AML-193 (cell line): ENCODE measurements at places on chromosomes 5 and 9.

- DNase-seq = no peak
Observed at GRCh38 chr5:112983363-112983762, 6.8 kb downstream of the DCP2 start.

DNA sequence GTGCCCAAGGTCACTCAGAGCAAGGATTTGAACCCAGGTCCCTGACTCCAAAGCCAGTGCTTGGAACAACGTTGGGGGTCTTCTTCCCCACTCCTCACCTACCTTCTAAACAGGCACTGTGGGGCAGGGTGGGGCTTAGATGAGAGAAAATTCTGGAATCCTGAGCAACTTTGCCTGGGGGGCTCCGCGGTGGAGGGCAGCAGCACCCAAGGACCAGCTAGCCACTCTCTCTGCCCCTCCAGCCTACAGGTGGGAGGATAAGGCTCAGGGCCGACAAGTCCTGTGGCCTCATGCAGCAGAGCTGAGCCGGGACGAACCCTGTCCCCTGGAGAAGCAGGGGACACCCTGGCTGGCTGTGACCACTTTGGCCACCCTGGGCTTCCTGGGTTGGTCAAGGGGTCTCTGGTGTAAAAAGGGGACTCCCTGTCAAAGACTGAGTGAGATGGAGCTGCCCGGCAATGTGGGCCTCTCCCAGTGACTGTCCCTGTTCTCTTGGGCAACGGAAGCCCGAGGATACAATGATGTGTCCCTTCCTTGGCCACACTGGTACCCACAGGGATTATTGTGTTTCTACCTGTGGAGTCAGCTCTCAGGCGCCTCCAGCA is 26.5 kb downstream of the CEL start:
- no peak for DNase-seq

GRCh38 chr5:57887851-57888621 is 405.4 kb upstream of the ACTBL2 start:
- no peak for DNase-seq

- DNase-seq = no peak
Observed at GRCh38 chr5:108687595-108688200, 60.0 kb upstream of the FER start.

- no peak for DNase-seq
Observed at GRCh38 chr5:122297587-122298298, 14.3 kb upstream of the SNCAIP start.

- DNase-seq = no peak
Observed at GRCh38 chr5:75048457-75048953, 3.9 kb downstream of the GCNT4 start.

GRCh38 chr5:16082053-16082452 is 97.5 kb downstream of the MARCHF11 start:
- DNase-seq = no peak

DNA sequence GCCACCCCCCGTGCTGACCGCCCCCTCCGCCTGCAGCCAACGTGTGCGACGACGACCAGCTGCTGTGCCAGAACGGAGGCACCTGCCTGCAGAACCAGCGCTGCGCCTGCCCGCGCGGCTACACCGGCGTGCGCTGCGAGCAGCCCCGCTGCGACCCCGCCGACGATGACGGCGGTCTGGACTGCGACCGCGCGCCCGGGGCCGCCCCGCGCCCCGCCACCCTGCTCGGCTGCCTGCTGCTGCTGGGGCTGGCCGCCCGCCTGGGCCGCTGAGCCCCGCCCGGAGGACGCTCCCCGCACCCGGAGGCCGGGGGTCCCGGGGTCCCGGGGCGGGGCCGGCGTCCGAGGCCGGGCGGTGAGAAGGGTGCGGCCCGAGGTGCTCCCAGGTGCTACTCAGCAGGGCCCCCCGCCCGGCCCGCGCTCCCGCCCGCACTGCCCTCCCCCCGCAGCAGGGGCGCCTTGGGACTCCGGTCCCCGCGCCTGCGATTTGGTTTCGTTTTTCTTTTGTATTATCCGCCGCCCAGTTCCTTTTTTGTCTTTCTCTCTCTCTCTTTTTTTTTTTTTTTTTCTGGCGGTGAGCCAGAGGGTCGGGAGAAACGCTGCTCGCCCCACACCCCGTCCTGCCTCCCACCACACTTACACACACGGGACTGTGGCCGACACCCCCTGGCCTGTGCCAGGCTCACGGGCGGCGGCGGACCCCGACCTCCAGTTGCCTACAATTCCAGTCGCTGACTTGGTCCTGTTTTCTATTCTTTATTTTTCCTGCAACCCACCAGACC is 80.2 kb downstream of the NTNG2 start:
- no peak for DNase-seq

DNA sequence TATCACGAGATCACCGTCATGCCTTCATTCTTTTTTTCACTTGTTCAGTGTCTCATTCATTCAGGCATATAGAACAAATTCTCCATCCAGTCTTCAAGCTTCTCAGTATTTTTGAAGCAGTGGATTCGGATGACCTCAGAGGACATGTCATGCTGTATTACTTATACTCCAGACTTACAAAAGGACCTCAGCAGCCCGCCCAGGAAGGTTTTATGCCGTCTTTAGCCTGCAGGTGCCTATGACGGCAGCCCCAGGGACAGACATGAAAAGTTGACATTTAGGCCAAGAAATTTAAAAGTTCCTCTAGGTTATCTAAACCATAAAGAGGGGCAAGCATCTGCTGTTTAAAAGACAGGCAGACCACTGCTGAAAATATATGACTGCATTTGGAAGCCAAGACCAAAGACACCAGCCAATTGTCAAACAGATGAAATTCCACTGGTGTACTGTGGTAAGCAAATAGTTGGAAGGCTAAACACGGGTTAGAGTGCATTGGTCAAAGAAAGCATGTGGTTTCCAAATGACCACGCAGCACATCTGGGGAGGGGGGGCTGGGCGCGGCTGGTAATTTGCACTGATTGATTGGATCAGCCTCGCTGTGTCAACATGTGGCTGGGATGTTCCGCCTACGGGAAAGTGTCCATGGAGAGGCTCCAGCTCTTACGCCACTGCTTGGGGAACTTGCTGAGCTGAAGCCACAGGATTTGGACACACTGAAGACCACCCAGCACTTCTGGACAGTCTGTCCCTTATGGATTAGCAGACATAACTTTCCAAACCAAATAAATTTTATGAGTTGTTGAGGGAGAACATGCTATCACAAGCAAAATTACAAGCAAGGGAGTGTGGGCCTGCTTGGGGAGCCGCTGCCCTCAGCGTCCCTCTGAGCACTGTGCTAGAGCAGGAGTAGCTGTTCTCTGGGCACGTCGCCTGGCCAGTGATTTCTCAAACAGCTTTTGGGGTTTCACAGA is 173.6 kb downstream of the FANCC start:
- no peak for DNase-seq

DNA sequence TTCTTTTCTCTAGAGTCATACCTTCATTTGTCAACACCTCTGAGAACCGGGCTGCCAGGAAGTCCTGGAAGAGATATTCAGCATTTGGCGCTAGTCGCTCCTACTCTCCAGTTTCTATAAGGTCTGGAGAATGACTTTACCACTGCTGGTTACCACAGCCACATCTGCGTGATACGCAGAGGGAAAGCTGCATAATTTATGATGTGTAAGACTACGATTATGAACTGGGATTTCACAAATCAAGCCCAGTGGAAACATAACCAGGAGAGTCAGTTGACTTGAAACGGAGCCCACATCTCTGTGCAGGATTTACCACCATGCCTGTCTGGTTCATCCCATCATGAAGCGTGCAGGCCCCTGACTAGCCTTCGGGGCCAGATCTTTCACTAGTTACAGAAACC is 72.6 kb downstream of the FGF1 start:
- DNase-seq = no peak

GRCh38 chr5:37212096-37212495 is 37.1 kb downstream of the CPLANE1 start:
- DNase-seq = no peak

- no peak for DNase-seq
Observed at GRCh38 chr5:1555011-1555807, 31.4 kb upstream of the LPCAT1 start.

GRCh38 chr5:9922719-9923118 is 292.6 kb upstream of the TAS2R1 start:
- DNase-seq = no peak

- DNase-seq = no peak
Observed at GRCh38 chr9:109812818-109813281, 32.9 kb downstream of the PALM2AKAP2 start.

DNA sequence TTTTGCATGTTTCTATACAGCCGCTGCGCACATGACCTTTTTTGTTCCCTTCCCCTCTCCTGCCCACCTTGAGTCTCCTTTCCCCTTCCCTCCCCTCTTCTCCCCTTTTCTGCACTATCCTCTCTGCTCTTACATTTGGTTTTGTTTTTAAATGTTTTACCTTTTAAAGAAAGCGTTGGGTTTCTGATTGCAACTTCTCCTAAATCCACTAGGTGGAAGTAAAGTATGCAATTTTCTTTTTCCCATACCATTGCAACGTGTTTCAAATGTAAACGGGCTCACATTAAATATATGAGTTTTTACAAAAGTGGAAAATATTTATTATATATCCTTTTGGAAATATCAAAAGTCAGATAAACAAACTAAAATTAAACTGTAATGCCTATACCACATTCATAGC is 500.9 kb downstream of the DIRAS2 start:
- peak; percentile 37 for DNase-seq

GRCh38 chr9:121774715-121775613 is 123.5 kb downstream of the DAB2IP start:
- DNase-seq = no peak

GRCh38 chr5:156991714-156992113 is 28.7 kb upstream of the TIMD4 start:
- DNase-seq = no peak

GRCh38 chr5:142346706-142347105 is 21.9 kb upstream of the SPRY4 start:
- no peak for DNase-seq

GRCh38 chr5:75611311-75612225 is at the start of gene ANKDD1B:
Gene ANKDD1B (plus strand): TSS chr5:75611453. CDS start chr5:75611635, 182 bp downstream.
- no peak for DNase-seq

- no peak for DNase-seq
Observed at GRCh38 chr5:176131771-176132170, 106.5 kb upstream of the SIMC1 start.

DNA sequence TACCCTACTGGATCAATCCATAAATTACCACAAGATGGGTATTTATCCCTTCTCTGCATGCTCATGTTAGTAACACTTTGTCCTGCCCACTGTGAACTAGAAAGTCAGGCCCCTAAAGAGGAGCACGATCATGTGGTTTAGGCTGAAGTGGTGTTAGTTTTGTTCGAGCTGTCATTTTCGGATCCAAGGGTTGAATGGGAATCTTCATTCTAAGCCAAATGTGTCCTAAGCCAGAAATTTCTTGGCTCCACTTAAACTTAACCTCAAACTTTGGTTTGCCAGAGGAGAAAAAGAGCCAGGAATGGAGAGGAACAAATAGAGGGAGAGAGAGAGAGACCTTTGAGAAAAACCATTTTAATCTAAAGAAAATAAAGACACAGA is 837.7 kb upstream of the ZNF608 start:
- no peak for DNase-seq

- DNase-seq = no peak
Observed at GRCh38 chr9:131723632-131724031, 16.2 kb downstream of the RAPGEF1 start.

GRCh38 chr5:113062869-113063508 is 86.4 kb downstream of the DCP2 start:
- DNase-seq = no peak

GRCh38 chr9:16153221-16153620 is 600.4 kb downstream of the CCDC171 start:
- no peak for DNase-seq

DNA sequence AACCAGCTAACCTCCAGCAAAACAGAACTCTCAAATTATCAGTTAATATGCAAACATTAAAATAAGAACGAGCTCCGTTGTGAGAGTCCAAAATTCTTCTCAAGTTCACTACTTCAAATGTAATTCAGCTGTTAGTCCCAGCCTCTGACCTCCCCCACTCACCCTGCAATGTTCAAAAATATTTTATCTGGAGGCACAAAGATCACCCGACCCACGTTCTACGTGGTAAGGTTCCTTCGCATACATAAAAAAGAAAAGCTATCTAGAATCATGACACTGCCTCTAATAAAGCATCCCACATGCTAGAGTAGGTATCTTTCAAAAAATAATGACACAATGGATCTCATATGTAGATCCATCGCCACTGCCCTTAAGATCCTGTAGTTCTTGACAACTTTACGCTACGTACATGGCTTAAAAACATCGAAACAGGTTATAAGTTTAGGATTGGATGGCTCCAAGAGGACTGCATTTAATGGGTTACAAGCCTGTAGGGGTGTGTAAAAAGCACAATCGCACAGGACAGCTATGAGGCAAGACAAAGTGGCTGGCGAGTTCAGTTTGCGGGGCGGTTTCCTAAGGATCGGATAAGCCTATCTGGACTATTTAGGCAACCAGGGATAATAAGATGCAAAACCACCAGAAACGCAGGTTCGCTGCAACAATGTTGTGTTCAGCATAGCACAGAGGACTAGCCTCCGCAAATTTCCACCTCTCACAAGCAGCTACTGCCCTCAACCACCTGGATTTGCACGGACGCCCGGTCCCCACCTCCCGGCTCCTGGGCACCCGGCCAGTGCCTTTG is 969 bp downstream of the CLK4 start:
- peak; percentile 27 for DNase-seq

DNA sequence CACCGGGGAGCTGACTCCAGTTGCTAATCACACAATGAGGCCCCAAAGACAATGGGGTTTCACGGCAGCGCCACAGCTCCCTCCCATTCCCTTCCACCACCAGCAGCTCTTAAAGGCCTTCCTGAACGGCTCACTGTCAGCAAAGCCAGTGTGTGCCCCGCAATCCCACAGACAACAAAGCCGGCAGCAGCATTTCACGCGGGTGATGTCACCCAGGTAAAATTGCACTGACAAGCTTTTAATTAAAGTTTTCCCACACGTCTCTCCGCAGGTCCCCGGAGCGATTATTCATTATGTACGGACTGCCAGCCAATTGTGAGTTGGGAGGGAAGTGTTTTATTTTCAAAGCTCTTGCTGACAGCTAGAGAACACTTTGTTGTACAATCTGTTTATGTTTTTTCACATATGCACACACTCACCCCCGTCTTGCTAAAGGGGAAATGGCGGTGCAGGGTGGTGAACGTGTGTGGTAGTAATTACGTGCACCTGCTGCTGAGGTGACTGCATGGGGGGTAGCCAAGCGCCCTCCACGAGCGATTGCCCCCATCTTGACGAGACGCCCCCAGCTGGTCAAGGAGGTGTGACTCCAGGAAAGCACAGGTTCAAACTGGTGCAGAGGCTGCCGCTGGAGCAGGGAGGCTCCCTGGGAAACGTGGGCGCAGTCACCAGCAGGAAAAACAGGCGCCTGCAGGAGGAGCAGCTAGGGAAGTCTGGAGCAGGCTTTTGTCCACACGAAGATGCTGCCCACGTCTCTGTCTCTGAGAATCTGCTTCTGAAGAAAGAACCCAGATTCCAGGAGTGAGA is 65.0 kb downstream of the IRX2 start:
- no peak for DNase-seq

DNA sequence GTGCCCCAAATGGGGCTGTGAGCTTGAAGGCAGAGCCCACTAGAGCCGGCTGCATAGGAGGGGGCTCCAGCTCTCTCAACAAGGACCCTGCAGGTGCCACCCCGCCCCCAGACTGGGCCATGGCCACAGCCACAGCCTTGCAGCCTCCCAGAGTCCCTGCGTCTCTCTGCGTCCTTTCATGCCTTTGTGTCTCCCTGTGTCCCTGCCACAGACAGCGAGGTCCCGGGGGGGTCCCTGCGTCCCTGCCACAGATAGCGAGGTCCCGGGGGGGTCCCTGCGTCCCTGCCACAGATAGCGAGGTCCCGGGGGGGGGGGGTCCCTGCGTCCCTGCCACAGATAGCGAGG is 6.3 kb downstream of the NOXA1 start:
- no peak for DNase-seq

GRCh38 chr9:12060811-12061210 is 632.4 kb upstream of the TYRP1 start:
- DNase-seq = no peak

- no peak for DNase-seq
Observed at GRCh38 chr5:24804221-24804681, 159.5 kb upstream of the CDH10 start.
